ENCODE measurements at places on chromosomes 2 and 18.
A peak's percentile ranks its signal among the peaks of the same experiment; 100 is the strongest.

- no peak for DNase-seq
These were observed 139.6 kb downstream of the SH3BP4 start for GRCh38 chr2:235091421-235091820.

DNA sequence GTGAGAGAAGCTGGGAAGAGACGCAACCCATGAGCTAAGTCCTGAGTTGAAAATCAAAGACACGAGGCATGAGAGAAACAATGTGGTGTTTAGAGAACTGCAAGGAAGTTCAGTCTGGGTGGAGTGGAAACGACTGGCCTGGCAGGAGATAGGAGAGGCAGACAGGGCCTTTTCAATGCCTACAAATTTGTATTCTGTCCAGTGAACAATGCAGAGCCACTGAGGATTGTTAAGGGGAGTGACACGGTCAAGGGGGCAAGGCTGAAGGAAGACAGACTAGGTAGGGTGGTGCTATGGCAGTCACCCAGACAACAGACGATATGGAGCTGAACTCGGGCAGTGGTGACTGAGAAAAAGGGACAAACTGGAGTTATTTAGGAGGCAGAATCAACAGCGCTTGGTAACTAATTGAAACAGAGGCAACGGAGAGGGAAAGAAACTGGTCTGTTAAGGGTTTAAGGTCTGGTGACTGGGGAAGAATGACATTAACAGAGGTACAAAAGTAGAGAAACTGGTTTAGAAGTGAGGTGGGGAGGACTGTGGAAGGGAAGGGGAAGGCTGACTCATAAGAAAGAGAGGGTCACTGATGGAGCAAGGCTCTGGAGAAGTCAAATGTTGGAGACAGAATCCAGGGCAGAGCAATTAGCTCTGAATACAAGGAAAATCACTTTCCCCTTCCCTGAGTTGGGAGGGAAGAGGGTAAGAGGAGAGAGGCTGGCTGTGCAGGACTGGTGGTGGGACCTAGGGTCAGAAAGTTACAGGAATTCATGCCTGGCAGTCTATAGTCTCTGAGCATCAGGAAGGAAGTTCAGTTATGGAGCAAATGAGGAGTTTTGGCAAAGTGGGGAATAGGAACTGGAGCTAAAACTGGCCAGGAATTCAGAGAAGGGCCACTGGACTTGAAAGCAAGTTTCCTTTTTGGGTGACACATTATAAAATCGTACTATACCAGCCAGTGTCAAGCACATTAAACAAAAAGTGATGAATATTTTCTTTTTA lies 63.4 kb upstream of the CHRNA1 start:
- DNase-seq = no peak

DNA sequence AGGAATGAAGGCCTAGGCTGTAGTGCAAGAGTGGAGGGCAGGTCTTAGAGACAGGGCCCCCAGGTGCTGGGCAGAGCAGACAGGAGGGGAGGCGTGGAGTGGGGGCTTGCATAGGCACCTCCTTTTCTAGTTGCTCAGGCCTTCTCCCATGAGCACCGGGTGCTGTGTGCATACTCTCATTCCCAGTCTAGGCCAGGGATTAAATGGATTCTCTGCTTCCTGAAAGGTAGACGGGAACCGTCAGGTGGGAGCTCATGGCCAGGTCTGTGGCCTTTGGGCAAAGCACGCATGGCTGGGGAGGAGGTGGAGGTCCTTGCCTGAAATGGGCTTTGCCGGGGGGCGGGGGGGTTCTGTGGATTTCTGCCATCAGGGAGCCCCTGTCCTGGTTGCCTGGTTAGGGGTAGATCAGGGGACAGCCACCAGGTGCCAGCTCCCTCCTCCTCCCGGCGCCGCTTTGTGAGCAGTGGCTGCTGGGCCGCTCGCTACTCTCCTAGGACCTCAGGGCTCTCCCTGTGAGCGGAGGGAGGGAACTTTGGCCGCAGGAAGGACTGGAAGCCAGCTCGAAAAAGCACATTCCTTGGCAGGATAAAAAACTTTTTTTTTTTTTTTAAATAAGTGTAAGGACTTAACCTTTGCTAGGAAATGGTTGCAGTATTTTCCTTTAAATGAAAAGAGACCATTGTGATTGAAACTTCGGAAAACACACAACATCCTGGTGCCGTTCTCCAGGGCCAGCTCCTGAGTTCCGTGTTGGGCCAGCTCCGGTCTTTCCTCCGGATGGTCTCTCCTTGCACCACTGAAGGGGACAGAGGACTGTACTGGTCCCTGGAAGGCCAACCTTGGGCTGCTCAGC lies 82.8 kb upstream of the HAAO start:
- no peak for DNase-seq

- DNase-seq = no peak
These were observed 107.2 kb downstream of the ZEB2 start for GRCh38 chr2:144412709-144413108.

DNA sequence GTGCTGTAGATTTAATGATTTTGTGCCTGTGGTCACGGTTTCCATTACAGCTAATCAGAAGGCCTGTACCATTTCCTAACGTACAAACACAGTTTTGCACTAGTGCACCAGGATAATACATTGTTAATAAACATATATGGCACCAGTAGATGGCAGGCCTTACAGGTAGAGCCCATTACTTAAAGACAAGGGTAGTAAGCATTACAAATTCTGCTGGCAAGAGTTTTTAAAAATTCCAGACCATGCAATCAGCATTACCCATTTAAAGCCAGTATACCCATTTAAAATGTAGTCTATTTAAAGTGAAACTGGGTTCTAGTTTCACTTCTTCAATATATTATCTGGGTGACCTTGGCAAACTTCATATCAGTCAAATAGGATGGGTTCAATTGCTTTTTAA lies 224.2 kb downstream of the NUP35 start:
- no peak for DNase-seq

GRCh38 chr2:239264838-239265651 lies 135.8 kb downstream of the HDAC4 start:
- peak; percentile 94 for DNase-seq

GRCh38 chr2:45872211-45872610 lies 220.7 kb downstream of the PRKCE start:
- DNase-seq = no peak

GRCh38 chr2:234474654-234475053 lies 22.2 kb downstream of the ARL4C start:
- DNase-seq = no peak

GRCh38 chr2:217851191-217852020 lies 151.4 kb downstream of the TNS1 start:
- DNase-seq = no peak
